D721Med (cell line): ENCODE measurements at places on chromosomes 16 and 17.

- DNase-seq, result no peak
Measured at GRCh38 chr17:61728297-61728836, 135.0 kb downstream of the BRIP1 start.

- DNase-seq, result no peak
Measured at GRCh38 chr17:78576389-78577112, 645 bp downstream of the DNAH17 start.

GRCh38 chr17:56681561-56682266 lies 88.2 kb downstream of the NOG start:
- DNase-seq, result no peak

GRCh38 chr17:72354071-72354470 lies 233.3 kb downstream of the SOX9 start:
- DNase-seq, result no peak

GRCh38 chr17:48293319-48294019 lies 136.5 kb downstream of the SKAP1 start:
- DNase-seq, result no peak

DNA sequence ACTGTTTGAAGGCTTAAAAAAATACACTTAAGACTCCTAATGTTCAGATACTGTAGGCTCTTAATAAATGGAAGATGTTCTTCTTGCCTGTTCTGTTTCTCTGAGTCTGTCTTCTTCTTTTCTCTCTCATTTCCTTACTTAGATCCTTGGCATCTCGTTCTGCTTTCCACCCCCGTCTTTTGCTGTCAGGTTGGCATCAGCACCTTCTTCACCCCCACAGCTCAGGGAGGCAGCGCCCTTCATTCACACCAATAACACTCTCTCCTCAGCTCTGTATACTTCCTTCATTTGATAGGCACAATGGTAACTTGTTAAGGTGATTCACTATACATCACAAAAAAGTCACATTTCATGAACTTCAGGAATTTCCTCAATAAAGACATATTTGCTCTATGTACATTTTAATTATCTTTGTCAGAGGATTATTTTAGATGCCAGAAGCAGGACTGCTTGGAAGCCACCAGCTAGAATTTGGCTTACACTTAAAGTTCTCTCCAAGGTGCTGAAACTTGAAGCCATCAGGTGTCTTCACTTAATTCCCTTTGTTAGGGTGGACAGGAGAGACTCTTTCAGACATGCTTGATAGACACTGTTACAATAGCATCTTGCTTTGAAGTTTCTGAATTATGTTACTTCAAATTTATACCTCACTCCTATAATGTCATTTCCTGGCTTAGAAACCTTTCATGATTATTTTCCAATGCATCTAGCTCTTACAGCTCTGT lies 670.1 kb upstream of the C16orf82 start:
- no peak for DNase-seq

GRCh38 chr17:28495635-28496034 lies 10.5 kb upstream of the FOXN1 start:
- DNase-seq, result no peak

DNA sequence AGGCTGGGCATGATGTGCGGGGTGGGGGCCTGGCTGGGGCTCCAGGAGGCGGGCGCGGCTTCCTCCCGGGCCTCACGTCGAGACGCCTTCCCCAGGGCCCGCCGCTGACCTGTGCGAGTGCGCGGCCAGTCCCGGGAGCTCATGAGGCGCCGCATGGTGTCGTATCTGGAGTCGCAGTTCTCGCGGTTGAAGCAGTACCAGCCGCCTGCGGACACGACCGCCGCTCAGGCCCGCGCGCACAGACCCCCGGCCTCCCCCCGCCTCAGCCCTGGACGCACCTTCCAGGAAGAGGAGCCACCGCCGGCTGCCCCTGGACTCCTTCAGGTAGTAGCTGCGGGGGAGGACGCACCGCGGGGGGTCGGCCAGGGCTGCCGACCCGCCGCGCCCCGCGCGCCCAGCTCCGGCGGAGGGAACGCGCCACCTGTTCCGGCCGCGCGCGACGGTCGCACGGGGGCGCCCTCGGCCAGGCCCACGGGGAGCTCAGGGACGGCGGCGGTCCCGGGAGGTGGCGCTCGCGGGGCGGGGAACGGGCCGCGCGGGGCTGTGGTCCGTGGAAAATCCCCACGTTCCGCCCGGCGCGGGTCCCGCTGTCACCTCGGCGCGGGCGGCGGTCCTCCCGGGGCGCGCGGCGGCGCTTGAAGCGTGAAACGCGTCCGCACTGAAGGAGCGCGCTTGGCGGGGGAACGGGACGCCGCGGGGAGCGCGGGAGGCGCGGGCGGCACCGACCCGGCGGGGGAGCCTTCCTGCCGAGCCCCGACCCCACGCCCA lies 1.4 kb downstream of the NOTUM start:
- peak; percentile 77 for DNase-seq

GRCh38 chr17:57637666-57638010 lies 107.5 kb downstream of the CCDC182 start:
- DNase-seq, result no peak

DNA sequence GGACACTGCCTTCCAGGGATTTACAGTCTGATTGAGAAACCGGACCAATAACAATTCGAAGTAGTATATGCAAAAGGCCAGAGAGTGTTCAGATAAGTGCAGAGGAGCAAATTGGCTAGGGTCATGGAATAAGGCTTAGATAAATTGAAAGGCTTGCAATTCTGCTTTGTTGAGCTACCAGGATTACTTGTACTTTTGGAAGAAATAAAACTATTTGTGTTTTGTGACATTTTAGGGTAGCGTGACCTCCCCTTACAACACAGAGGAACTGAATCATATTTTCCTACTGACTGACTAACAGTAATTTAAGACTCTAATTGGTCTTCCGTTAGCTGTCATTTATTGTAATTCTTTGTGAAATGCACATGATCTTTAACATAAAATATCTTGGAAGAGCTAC lies 104.7 kb downstream of the PITPNC1 start:
- DNase-seq, result no peak

- no peak for DNase-seq
Measured at GRCh38 chr17:30506481-30506880, 29.3 kb downstream of the GOSR1 start.

- no peak for DNase-seq
Measured at GRCh38 chr17:63821804-63822203, 5.4 kb upstream of the PSMC5 start.

DNA sequence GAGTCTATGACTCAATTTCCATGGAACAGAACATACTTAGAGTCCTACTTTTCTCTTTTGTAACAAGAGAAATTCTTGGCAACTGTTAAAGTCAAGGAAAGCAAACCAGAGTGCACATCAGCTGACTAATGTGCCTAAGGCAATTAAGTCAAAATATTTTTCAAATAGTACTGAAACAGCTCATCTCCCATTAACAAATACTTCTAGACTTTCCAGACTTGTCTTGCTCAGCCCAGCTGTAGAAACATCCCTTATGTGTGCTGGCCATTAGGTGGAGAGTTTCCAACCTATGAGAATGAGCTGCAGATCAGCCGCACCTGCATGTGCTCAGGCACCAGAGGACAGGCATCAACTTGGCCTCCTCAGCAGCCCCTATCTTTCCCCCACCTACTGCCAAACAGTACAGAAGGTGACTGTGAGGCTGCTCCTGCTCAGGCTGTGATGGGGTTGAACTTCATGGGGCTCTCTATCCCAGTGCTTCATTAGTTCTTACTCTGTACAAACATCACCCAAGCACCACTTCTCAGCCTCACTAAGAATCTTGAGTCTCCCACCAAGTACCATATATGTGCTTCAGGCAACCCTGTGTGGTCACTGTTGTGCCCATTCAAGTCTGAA lies 32.2 kb downstream of the TEX2 start:
- DNase-seq, result no peak

- no peak for DNase-seq
Measured at GRCh38 chr17:52124561-52124960, 34.0 kb downstream of the CA10 start.

DNA sequence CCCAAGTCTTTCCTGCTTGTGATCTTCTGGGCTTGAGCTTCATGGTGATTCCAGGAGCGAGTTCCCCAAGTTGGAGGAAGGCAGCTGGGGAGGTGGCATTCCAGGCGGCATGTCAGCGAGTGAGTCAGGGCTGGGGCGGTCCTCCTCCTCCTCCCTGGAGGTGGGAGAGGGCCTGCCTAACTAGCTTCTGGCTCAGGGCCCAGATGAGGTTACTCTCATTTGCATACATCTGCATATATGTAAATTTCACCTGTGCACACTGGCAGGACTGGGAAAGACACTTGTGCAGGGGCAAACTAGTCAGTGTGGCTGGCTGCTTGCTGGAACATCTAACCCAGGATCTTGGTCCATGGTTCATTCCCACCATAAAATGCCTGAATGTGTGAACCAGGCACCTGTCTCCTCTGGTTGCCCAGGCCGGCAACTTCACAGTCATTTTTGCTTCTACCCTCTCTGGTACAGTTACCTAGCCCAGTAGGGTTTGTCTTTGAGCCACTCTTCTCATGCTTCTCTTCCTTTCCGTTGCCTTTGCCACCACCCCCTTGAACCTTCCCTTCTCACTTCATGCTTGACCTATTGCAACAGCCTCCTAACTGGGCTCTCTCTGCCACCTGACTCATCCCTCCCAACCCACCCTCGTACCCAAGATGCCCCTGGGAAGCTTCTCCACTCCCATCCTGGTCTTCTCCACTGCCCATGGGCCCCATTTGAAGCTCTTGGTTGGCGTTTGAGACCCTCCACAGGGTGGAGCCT lies 9.6 kb upstream of the DLX4 start:
- DNase-seq, result no peak

- no peak for DNase-seq
Measured at GRCh38 chr17:42311240-42312034, 23.1 kb downstream of the STAT5A start.

DNA sequence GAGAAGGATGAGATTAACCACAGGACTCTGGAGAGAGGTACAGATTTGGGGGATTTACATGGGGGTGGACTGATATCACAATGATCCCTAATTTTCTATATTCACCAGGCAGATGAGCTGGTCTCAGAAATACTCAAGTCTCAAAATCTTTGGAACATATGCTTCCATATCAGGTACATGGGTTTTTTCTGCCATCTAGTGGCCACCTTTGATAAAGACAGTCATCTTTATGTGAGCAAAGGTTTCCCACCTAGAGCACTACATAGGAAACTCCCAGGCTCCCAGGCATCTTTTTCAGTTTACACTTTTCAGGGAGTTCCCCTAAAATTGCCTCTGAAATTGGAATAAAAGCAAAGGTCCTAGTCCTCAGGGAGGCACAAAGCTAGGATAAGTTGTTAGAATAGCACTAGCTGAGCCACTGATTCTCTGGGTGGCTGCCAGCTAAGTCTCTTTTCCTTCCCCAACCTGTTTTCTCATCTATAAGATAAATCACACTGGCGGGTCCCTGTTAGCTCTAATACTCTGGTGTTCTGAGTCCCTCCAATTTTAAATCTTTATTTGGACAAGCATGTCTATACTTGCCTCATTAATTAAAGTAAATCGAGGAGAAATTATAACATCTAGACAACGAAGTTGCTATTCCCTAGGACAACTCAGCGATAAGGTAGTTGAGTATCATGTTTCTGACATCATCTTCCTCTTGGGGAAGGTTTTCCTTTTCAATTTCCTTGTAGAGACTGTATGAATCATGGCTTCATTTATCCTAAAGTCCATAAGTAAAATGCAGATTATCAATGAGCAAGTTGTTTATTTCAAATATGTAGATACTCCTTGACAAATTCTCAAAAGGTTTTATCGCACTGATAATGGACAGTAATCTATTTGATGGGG lies 19.0 kb upstream of the MON1B start:
- no peak for DNase-seq

GRCh38 chr17:36920032-36921005 lies 17.0 kb upstream of the LHX1 start:
- DNase-seq, result no peak

DNA sequence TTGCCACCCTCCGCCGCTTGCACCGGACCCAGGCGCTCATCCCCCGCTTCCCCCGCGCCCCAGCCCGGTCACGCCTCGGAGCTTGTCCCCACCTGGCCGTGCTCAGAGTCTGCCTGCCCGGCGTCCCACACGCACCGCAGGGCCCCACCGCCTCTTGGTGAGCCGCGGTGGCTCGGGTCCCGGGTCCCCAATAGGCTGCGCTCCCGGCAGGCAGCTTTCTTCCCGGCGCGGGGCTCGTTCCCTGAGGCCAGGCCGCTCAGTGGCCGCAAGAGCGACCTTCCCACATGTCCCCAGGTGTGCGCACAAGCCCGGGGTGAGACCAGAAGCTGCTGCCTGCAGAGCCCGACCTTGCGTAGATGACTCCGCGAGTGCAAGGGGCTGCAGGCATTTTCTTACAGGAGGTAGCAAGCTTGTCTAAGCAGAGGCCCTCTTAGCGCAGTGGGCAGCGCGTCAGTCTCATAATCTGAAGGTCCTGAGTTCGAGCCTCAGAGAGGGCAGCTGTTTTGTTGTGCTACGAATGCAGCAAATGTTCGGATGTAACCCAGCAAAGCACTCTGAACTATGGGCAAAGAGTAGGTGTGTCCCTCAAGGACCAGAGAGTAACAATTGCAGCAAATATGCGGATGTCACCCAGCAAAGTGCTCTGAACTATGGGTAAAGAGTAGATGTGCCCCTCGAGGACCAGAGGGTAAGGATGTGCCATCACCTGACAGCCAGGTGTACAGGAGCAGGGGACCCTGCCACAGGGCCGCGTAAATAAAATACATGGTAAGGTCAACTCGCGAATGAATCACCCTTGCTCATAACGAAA lies 15.6 kb downstream of the TLE7 start:
- DNase-seq, result peak; percentile 37

DNA sequence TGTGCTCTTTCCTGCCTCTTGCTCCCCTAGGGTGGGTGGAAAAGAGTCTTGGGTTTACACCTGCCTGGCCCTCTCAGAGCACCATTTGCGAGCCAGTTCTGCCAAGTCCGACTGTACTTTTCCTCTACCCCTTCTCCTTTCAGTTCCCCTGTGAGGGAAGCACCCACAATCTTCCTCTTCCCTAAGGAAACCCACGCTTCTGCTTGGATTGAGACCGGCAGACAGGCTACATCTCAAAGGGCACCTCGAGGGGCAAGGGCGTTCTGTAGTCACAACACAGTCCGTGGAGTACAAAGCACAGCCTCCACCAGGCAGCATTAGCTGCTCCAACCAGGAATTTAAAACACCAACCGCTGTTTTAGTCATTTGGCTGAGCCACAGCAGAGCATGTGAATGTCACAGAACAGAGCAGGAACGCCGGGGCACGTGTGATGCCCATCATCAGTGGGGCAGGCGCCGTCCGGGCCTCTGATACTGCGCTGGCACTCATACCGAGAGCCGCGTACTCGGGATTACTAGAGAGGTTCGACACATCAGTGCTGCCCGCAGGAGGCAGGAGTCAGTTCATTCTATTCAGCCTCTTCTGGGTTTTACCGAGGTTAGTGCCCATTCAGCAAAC lies 13.7 kb upstream of the MNT start:
- DNase-seq, result no peak

- no peak for DNase-seq
Measured at GRCh38 chr17:73474370-73474988, 162.7 kb upstream of the CDC42EP4 start.

DNA sequence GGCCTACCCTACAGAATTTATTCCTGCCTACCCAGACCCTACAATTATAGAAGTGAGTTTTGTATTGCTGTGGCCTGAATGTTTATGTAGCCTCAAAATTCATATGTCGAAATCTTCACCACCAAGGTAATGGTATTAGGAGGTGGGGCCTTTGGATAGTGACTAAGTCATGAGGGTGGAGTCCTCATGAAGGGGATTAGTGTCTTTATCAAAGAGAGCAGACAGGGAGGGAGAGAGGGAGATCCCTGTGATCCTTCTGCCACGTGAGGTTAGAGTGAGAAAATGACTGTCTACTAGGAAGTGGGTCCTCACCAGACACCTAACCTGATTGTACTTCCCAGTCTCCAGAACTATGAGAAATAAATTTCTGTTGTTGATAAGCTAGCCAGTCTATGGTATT lies 981 bp upstream of the DUXB start:
- no peak for DNase-seq

GRCh38 chr17:49523706-49524472 lies 28.8 kb downstream of the NGFR start:
- DNase-seq, result peak; percentile 4
